ENCODE measurements at places on chromosomes 3 and 15. TPM values are rescaled to one million over a fixed set of nuclear protein-coding genes. Genes with fewer than 3 reads are reported as not detected.

AADAC gene
- 11.3 TPM for total RNA-seq

CELF6 gene
- under 0.01 TPM for total RNA-seq

CHL1 gene
- total RNA-seq: 2.6 TPM

PLSCR2 gene
- not detected for total RNA-seq

IL5RA gene
- not detected for total RNA-seq

THRB gene
- 1.4 TPM for total RNA-seq

HCN4 gene
- not detected for total RNA-seq

DPPA4 gene
- total RNA-seq: not detected

ZNF660 gene
- total RNA-seq: 2.1 TPM

CAMK1 gene
- 34.3 TPM for total RNA-seq

HRG gene
- under 0.01 TPM for total RNA-seq

UNC13C gene
- total RNA-seq: not detected

COL7A1 gene
- total RNA-seq: 46.1 TPM

PRKCD gene
- total RNA-seq: 2.2 TPM

DLEC1 gene
- total RNA-seq: 0.09 TPM

GRK7 gene
- not detected for total RNA-seq

GOLGA8S gene
- under 0.01 TPM for total RNA-seq

CCDC191 gene
- total RNA-seq: 1.8 TPM

SHISA5 gene
- total RNA-seq: 102 TPM

MYZAP gene
- 0.18 TPM for total RNA-seq

GPR156 gene
- 0.37 TPM for total RNA-seq

CORO2B gene
- 5.3 TPM for total RNA-seq

CACNA1D gene
- 0.14 TPM for total RNA-seq

TRIM71 gene
- total RNA-seq: not detected

LMAN1L gene
- not detected for total RNA-seq
